ENCODE measurements at places on chromosomes 3 and 15. TPM values are rescaled to one million over a fixed set of nuclear protein-coding genes. Genes with fewer than 3 reads are reported as not detected.

CCR8 gene
- not detected for total RNA-seq

GP9 gene
- total RNA-seq, result not detected

SPSB4 gene
- not detected for total RNA-seq

PYGO1 gene
- 10.1 TPM for total RNA-seq

MASP1 gene
- total RNA-seq, result 1.7 TPM

LRRIQ4 gene
- 0.07 TPM for total RNA-seq

KCNH8 gene
- total RNA-seq, result not detected

SAXO2 gene
- 0.30 TPM for total RNA-seq

GPR27 gene
- total RNA-seq, result 0.26 TPM

SLC22A14 gene
- 0.66 TPM for total RNA-seq

GPR149 gene
- not detected for total RNA-seq

CHRNB4 gene
- total RNA-seq, result not detected

CHRM5 gene
- total RNA-seq, result not detected

HAPLN3 gene
- 26.2 TPM for total RNA-seq

IL12A gene
- total RNA-seq, result 3.7 TPM

GPR156 gene
- 2.0 TPM for total RNA-seq

MINAR1 gene
- total RNA-seq, result 1.6 TPM

PLA2G4E gene
- total RNA-seq, result not detected

TGM5 gene
- 0.26 TPM for total RNA-seq

CCDC9B gene
- total RNA-seq, result 91.9 TPM

CLDN18 gene
- not detected for total RNA-seq

ALDH1A3 gene
- 31.0 TPM for total RNA-seq

TMEM207 gene
- not detected for total RNA-seq

UBE2E2 gene
- total RNA-seq, result 42.2 TPM

FGF12 gene
- 0.07 TPM for total RNA-seq

MUC4 gene
- total RNA-seq, result not detected

GPX1 gene
- 194 TPM for total RNA-seq

TMEM87A gene
- 42.1 TPM for total RNA-seq

SEMA7A gene
- total RNA-seq, result 20.7 TPM

ZIC4 gene
- not detected for total RNA-seq

CEMIP gene
- total RNA-seq, result 994 TPM

RASL12 gene
- total RNA-seq, result 0.39 TPM

WDR93 gene
- total RNA-seq, result 0.07 TPM

PML gene
- 58.3 TPM for total RNA-seq

OXSM gene
- total RNA-seq, result 9.8 TPM

ACP3 gene
- total RNA-seq, result 0.33 TPM

SYNPR gene
- not detected for total RNA-seq

CCR2 gene
- total RNA-seq, result not detected

GNAT1 gene
- total RNA-seq, result not detected

GPR171 gene
- not detected for total RNA-seq

SLC28A2 gene
- total RNA-seq, result not detected

MGLL gene
- total RNA-seq, result 77.0 TPM

C3orf33 gene
- total RNA-seq, result 1.6 TPM

PCBP4 gene
- 62.8 TPM for total RNA-seq

BOC gene
- total RNA-seq, result 7.6 TPM

CXCR6 gene
- not detected for total RNA-seq

PLA2G4D gene
- total RNA-seq, result not detected

TSEN2 gene
- total RNA-seq, result 13.9 TPM

All from smooth muscle cell of the pulmonary artery (primary cell).